ENCODE measurements at places on chromosomes 6 and 20.

DNA sequence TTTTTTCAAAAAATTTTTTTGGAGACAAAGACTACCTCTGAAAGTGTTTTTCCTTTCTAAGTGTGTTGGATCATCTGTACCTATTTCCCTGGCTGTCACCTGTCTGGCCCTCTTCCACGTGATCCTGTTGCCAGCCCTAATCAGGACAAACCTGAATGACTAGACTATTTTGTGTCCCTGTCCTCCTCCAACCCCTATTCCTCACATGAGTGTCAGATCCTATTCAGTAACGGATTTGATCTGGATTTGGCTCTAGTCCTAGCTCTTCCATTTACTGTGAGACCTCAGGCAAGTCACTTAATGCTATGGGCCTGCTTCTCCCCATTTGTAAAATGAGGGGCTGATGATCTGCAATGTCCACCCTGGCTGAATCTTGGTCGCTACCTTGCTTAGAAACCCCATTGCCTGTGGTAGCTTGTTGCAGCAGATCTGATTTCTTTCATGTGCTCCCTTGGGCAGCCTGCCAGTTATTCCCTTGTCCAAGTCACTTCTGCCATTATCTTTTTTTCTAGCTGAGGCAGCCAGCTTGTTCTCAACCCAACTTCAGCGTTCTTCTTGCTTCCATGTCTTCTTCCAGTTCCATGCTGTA, 4.8 kb downstream of the PHF20 start:
- no peak for DNase-seq

- DNase-seq: no peak
These were observed 14.0 kb downstream of the EPB41L2 start for GRCh38 chr6:131048933-131049515.

DNA sequence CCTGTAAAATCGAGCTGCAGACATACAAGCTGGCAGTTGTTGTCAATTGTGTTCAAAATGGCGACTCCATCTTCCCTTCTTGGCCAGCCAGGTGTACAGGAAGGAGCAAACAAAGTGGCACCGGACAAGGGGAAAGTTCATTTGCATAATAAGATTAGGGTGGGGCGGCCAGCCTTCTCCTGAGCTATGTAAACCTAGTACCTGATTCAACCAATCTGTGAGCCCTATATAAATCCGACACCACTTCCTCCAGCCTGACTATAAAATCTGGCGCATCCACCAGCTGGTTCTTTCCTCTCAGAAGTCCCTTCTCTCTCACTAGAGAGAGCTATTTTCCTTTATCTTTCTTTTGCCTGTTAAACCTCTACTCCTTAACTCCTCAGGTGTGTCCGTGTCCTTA, 8.1 kb upstream of the HBS1L start:
- no peak for DNase-seq

- no peak for DNase-seq
These were observed 139.9 kb downstream of the MOXD1 start for GRCh38 chr6:132261354-132261753.

DNA sequence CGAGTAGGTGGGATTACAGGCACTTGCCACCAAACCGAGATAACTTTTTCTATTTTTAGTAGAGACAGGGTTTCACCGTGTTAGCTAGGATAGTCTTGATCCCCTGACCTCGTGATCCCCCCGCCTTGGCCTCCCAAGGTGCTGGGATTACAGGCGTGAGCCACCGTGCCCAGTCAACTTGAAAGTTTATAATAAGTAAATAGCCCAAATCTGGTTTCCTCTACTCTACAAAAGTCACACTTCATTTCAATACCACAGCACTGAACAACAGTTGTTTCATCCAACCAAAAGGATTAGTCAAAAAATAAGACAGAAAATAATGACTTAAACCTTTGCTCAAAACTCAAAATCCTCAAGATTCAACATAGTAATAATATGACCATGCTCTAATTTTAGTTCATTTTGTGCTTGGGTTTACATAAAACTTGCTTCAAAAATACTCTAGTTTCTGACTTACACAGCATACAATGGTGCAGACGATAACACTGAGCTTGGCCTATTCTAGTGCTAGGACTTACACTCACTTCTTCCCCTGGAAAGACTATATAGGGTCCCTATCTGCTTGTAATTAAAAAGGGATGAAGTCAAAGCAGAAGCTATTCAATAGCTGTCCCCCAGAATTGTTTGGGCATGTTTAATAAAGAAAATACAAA, 56.7 kb downstream of the NT5E start:
- DNase-seq: no peak

- DNase-seq: peak; percentile 93
These were observed 9.9 kb upstream of the HLA-B start for GRCh38 chr6:31366693-31367470.

DNA sequence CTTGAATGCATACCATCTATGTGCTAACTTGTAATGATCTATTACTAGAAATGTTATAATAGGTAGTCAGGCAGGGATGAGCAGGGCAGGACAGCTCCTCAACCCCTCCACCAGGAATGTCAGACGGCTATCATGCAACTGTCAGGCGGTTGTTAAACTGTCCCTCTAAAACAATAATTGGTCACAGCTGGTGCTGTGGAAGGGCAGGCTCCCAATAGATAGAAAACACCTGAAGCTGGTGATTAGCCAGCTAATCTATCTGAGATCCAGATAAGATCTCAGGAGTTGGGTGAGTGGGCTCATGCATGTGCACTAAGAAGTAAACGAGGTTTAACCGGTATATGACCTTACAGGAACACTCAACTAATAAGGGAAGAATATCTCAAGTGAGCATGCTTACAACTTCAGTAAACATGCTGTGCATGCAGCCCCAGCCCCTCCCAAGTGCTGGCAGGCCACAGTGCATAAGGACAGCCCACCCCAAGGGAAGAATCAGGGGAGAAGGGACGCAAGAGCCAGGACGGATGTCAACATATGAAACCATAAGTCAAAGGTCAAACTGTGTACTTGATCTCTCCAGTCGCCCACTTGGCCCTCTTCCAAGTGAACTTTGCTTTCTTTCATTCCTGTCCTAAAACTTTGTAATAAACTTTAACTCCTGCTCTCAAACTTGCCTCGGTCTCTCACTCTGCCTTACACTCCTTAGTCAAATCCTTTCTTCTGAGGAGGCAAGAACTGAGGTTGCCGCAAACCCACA, 566.2 kb upstream of the NRSN1 start:
- DNase-seq: no peak

DNA sequence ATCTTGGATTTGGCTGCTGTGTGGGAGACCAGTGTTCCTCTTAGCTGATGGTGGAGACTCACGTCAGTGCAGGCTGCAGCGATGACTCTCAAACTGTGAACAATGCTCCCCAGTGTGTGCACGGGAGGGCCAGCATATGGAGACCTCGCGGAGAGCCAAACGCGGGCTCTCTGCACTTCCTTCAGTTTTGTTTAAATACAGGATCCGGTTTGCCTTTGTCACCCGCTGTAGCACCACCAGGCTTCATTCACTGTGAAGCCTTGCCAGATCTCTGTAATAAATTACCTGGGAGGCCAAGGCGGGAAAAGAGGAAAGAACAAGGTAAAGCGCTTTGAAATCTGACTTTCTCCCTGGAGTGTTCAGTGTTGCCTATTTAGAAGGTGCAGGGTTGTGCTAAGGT, 30.7 kb upstream of the TMEM14A start:
- DNase-seq: peak; percentile 57

DNA sequence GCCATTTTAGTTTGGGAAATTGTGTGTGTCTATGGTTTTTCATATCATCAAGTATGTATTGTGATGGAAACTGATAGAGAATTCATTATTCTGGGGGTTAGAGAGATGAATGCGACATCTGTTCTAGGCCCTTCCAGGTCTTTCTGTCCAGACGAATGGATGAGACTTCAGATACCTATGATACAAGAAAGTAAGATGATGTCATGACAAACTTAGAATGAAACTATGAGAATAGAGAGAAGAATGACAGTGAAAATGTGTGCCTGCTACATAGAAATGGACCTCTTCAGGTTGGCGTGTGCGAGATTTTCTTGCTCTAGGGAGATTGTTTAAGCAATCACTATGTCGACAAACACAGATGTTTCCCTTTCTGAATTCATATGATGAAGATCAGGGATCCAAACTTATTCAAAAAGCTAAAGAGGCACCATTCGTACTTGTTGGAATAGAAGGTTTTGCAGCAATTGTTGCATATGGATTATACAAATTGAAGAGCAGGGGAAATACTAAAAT, 76.1 kb downstream of the SCAND1 start:
- no peak for DNase-seq

GRCh38 chr6:151082079-151082478, 157.7 kb upstream of the AKAP12 start:
- DNase-seq: no peak

GRCh38 chr20:14451458-14451857, 114.0 kb upstream of the FLRT3 start:
- no peak for DNase-seq

GRCh38 chr6:81126150-81126549, 626.3 kb downstream of the TENT5A start:
- DNase-seq: no peak

DNA sequence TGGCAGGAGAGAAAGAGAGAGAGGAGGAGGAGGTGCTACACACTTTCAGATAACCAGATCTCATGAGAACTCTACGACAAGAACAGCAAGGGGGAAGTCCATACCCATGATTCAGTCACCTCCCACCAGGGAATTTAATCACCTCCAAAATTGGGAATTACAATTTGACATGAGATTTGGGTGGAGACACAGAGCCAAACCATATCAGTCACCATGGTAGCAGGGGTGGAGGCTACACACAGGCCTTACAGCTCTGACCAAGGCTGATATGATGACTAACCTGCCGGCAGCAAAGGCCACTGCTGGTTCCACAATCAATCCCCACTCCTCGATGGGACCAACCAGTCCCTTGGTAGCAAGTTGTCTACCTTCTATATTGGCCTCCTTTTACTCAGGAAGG, 13.6 kb upstream of the RBM24 start:
- no peak for DNase-seq

- peak; percentile 91 for DNase-seq
These were observed 79.1 kb downstream of the UTRN start for GRCh38 chr6:144364208-144364720.

- DNase-seq: no peak
These were observed 151.6 kb upstream of the ZNF337 start for GRCh38 chr20:25848222-25848621.

GRCh38 chr6:142242269-142242668, 59.5 kb upstream of the ADGRG6 start:
- DNase-seq: no peak

DNA sequence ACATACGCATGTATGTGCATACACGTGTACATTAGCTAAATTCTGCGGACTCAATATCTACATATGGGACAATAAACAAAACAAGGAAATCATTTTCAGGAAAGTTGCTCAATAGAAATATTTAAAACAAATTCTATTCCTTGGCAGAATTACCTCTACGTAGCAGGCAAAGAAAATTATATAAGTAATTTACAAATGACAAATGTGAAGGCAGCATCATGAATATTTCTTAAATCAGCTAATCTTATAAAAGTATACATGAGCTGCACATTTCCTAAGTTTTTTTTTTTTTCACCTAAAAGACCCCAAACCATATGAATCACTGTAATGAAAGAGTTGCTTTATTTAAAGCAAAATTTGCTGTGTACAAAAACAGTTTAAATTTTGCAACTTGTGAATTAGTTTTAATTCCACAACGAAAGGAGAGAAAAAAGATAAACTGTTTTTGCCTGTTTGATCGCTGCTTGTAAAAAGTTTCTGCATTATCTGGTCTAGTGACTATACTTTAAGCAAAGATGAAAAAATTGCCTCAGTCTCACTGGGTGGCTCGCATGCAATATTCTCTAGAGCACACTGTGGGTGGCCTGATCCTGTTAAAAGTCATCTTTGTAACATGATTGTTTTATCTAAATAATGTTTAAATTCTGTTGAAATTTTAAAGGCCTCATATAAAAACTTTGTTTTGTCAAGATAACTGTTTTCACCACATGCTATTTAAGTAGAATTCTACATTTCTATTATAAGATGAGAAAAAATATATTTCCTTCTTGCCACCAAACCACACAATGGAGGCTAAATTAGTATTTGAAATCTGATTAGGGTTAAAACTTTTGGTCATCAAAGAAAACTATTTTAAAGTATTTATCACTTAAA, 57.1 kb downstream of the HUS1B start:
- no peak for DNase-seq

DNA sequence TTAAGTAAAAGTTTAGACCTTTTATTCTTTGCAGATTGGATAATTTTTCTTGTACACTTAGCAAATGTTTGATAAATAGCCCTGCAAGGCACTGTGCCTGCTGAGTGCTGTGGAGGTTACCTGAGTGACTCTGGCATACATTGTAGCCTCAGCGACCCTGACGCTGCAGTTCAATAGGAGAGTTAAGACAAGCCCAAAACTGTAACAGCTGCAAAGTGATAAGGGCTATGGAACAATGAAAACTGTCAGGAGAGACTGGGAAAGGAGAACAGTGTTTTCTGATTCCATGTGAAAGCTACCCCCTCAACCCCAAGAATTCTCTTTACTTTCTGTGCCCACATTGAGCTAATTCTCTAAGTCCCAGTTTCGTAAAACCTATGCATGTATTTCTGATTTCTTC, 22.2 kb downstream of the HIVEP1 start:
- no peak for DNase-seq

DNA sequence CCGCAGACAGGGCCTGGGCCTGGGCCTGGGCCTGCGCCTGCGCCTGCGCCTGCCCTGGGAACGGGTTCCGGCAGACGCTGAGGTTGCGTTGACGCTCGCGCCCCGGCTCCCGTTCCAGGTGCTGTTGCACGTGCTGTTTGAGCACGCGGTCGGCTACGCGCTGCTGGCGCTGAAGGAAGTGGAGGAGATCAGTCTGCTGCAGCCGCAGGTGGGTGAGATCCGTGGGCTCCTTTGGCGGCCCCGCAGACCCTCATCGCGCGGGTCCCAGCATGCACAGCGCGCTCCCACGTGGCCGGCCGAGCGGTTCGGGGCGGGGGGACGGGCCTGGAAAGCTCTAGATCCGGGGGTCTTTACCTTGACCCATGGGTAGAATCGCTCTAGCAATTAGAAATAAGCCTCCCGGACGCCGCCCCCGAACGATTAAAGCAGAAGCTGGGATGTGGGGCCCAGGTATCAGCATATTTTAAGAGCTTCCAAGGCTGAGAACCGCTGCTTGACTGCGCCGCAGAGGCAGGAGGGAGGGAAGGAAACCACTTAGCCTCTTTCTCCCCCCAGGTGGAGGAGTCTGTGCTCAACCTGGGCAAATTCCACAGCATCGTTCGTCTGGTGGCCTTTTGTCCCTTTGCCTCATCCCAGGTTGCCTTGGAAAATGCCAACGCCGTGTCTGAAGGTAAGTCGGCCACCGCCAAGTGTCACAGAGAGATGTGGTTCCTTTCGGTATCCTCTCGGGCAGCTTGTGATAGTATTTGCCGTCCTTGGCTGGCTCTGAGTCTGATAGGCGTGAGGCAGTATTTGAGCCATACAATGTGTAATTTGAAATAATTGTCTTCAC, 508 bp downstream of the NOP56 start:
- no peak for DNase-seq

DNA sequence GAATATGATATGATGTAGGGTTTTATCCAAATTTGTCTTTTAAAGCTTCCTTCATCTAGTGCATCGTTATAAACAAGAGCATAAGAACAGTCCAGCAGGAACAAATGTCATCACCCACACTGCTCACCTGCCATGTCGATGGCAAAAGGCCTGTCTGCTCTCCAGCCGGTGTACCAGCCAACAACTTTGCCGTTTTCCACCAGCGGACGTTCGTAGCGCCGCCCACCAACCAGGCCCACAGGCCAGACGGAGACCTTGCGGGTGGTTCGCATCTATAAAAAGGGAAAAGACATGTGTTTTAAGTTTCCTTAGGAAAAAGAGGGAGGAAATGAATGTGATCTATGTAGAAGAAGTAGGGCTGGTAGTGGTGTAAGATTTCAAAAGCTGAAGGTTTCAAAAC, 62.9 kb downstream of the B3GAT2 start:
- DNase-seq: no peak

GRCh38 chr6:81889377-81890053, 137.0 kb upstream of the TENT5A start:
- peak; percentile 45 for DNase-seq

Measured in inflammatory macrophage (primary cell).